NCI-H774 (cell line): ENCODE measurements at places on chromosomes 11 and 22.

GRCh38 chr11:94469416-94469815 lies 24.2 kb downstream of the MRE11 start:
- DNase-seq, result no peak

GRCh38 chr11:104291646-104292045 lies 127.7 kb upstream of the PDGFD start:
- no peak for DNase-seq

- DNase-seq, result no peak
Observed at GRCh38 chr11:1194977-1195681, 27.7 kb upstream of the MUC5B start.

DNA sequence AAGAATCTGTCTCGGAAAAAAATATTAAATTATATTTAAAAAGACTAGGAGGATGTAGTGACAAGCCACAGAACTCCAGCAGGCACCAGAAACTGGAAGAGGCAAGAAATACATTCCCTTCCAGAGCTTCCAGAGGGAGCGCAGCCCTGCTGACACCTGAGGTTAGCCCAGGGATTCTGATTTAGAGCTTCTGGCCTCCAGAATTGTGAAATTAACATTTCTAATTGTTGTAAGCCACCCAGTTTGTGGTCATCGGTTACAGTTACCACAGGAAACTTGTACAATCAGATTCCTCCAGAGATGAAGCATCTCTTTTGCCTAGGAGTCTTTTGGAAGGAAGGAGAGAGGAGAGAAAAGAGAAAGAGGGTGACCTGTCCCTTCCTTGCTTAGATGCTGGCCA lies 6.4 kb upstream of the UBASH3B start:
- DNase-seq, result no peak

DNA sequence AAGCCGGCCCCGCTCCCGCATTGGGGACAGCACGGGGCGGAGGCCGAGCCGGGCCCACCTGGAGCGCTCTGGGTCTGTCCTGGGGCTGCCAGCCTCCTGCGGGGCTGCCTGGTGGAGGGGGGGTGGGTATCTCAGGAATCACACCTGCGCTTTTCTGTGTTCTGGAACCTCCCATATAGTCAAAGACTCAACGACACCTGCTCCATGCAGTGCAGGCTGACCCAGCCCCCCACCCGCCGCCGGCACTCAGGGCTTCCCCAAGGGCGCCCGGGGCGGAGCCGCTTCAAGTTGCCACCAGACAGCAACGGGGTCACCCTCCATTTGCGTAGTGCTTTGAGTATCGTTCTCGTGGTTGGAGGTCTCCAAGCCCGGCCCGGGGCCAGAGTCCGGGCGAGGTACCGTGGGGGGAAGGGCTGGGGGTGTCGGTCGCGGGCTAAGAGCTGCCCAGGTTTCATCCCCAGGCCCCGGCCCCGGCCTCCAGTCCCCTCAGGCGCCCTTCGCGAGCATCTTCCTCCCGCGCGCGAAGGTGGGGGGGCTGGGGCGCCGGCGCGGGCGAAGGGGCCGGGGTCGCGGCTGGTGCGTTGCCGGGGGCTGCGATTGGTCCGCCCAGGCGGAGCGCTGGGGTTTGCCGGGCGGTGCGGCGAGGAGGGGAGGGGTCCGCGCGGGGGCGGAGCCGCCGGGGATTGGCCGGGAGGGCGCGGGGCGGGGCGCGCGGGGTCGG lies 6.6 kb downstream of the TSPAN4 start:
- DNase-seq, result no peak

- DNase-seq, result no peak
Observed at GRCh38 chr22:18987765-18988164, 51.7 kb upstream of the PRODH start.

DNA sequence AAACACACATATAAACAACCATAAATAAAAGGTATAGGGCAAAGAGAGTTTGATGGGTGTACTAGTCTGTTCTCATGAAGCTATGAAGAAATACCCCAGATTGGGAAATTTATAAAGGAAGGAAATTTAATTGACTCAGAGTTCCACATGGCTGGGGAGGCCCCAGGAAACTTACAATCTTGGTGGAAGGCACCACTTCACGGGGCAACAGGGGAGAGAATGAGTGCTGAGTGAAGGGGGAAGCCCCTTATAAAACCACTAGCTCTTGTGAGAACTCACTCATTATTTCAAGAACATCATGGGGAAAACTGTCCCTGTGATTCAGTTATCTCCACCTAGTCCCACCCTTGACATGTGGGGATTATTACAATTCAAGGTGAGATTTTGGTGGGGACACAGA lies 385.9 kb upstream of the ANO5 start:
- DNase-seq, result no peak

- DNase-seq, result no peak
Observed at GRCh38 chr22:43624144-43624998, 187.7 kb downstream of the EFCAB6 start.

- DNase-seq, result peak; percentile 84
Observed at GRCh38 chr11:116312570-116313391, 460.0 kb downstream of the BUD13 start.

DNA sequence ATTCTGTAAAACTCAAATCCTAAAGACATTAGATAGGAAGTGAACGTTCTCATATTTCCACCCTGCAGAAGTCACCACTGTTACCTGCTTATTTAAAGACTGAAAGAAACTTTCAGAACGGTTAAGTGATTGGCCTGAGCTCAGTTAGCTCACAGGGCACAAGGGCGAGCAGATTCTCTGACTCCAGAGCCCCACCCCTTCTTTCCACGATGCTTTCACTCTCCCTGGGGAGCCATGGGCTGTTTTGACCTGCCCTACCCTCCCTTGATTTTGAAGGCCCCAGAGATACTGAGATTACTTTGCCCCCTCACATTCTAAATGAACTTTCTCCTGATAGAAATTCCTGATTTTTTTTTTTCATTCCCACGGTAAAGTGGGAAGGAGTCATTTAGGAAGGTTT lies 33.9 kb downstream of the ARHGAP1 start:
- no peak for DNase-seq

DNA sequence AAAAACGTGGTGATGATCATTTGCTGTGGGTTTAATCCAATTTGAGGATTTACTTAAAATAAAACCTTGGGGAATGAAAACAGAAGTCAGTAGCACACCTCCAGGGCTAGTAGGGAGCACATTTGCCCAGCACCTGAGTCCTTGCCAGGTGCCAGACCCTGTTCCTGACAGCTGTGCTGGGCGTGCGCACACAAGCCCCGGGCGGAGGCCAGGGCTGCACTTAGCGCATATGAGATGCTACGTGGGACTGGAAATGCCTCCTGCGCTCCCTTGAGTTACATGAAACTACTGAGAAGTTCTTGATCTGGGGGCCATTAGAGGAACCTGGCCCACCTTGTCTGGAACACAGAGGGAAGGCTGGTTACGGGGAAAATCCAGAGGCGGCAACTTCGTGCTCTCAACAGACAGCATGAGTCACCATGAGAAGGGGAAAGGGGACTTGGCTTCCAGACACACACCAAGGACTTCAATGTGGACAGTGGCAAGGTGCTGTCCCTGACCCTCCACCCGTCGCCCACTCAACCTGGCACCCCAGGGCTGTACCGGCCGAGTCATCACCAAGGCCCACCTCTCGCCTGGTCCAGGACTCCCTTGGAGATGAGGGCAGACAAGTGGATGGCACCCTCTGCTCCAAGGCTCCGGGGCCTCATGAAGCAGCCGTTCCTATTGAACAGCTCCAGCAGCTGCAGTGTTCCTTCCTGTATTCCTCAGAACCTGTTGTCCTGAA lies 1468.6 kb downstream of the BRD1 start:
- no peak for DNase-seq

DNA sequence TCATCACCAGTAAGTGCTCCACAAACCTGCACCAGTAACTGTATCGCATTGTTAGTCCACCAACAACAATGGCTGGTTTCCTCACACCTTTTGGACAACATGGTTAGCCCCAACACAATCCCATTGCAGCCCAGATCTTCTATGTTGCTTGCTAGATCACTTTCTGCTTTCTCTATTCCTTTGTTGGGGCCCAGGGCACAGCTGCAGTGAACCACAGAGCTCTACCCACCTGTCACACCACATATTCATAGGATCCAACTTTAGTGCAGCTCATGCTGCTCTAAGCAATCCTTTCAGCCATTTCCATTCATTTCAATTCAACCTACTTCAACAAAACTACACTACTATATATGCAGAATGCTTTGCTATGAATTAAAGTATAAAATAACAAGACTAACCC lies 364.3 kb downstream of the DCDC1 start:
- DNase-seq, result no peak

DNA sequence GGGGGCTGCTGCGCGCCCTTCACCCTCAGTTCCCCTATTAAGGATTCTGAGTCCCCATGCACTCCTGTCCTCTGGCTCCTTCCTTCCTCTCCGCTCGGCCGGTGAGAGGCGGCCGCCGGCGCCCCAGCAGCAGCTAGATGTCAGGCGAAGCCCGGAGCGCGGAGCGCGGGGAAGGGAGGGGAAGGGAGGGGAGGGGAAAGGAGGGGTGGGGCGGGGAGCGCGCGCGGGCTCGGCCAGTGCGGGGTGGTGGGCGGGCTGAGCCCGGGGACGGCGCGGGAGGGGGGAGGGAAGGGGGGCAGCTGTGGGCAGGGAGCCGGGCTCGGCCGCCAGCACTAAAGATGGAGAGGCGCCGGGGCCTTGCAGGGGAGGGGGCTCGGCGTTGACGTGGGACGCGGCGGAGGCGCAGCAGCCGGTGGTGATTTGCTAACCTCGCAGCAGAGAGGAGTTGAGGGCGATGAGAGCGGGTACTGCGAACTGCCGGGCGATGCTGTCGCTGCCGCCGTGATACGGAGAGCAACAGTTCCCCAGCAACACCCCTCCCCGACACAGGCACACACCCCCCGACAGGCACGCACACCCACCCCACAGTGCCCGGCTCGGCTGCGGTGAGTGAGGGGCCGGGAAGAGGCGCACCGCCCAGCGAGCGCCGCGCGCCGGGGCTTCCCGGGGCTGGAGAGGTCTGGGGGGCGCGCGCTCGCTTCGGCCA lies at the start of gene ZBTB16:
TSS of gene ZBTB16 (plus strand) at position 434 of the 706 bp plus-strand sequence. CDS start 3,590 bp downstream, outside the sequence.
- peak; percentile 74 for DNase-seq

- DNase-seq, result no peak
Observed at GRCh38 chr22:40247976-40248375, 70.3 kb downstream of the TNRC6B start.

GRCh38 chr22:24185501-24186351 lies 4.4 kb downstream of the SUSD2 start:
- no peak for DNase-seq

DNA sequence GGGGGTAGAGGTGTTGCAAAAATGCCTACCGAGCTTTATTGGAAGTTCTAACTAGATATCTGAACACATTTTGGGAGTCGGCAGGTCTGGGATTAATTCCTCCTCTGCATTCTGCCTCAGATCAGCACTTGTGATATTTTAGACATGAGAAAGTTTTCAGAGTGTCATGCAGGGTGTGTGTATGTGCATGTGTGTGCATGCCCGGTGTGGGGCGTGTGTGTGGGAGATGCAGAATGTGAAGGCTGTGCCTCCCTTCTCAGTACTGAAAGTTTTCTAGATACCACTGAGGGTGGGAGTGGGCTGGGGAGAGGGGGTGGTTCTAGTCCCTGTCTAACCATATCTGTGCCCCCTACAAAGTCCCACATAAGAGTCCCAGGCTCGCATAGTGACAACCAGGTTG lies 180.0 kb upstream of the NTM start:
- DNase-seq, result no peak

- no peak for DNase-seq
Observed at GRCh38 chr11:64222651-64223000, 3.4 kb downstream of the TRPT1 start.

- peak; percentile 12 for DNase-seq
Observed at GRCh38 chr11:121236115-121237001, 56.2 kb upstream of the SC5D start.

GRCh38 chr22:16987822-16988221 lies 20.2 kb downstream of the GAB4 start:
- no peak for DNase-seq

GRCh38 chr22:44224166-44224565 lies 43.4 kb downstream of the PARVG start:
- no peak for DNase-seq

DNA sequence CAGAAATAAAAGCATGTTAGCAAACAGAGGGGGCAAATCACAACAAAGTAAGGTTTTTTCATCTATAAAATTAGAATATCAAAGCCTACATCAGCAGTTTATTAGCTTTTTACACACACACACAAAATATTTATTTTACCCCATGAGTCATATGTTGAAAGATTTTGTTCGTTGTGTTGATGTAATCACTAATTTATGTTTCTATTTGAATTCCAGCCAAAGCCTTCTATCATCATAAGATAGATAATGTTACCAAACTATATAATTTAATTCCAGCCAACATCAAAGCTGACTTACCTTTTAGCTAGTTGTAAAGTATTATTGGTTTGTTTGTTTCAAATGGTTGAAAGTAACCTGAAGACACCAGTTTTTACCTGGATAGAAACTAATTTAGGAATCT lies 458.0 kb upstream of the ARHGAP42 start:
- DNase-seq, result no peak

- no peak for DNase-seq
Observed at GRCh38 chr11:82854242-82854641, 46.0 kb downstream of the PRCP start.

GRCh38 chr11:125348141-125348651 lies 147.9 kb downstream of the FEZ1 start:
- DNase-seq, result no peak

GRCh38 chr11:77127235-77127911 lies 673 bp upstream of the MYO7A start:
- peak; percentile 43 for DNase-seq

- no peak for DNase-seq
Observed at GRCh38 chr11:126604461-126604860, 249.0 kb downstream of the ST3GAL4 start.
